Activated T-helper 1 cell treated with anti-CD3 and anti-CD28 coated beads, Interleukin-12 subunit alpha, Interleukin-12 subunit beta, Interleukin-2, Interleukin-4 antibody, amounts not matched to agents 30 ng/mL and 10 ng/mL and 1 ng/mL, durations not matched to agents 14 hours and 24 hours and 36 hours (primary cell): ENCODE measurements at places on chromosomes 2 and 18. TPM values are rescaled to one million over a fixed set of nuclear protein-coding genes. Genes with fewer than 3 reads are reported as not detected.

The GPC1 gene
- 6.2 and 6.5 TPM in 2 replicates for total RNA-seq

The KYNU gene
- total RNA-seq: not detected in 2 replicates

DNA sequence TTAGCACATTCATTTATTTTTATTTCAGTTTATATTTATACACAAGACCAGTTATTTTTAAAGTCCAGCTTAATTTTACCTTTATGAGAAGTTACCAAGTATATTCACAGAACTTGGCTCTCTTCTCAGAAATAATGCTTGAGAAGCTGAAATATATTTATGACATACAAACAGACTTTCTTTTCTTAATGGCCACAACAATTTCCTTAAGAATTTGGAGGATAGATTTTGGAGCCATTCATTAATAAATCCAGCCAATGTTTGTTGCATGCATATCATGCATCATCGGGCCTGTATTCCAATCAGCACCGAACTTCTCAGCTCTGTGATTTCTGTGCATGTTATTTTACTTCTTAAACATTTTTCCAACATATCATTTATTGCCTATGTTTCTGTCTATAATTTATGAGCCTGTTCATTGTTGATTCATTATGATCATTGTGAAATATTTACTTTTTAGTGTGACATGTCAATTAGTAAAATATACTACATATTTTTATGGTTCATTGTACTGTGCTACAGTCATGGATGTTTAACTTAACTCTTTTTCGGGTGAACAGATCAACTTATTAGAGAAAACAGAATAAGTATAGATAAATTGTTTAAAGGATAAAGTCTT is 3.5 kb downstream of the GULP1 start:
- no peak for DNase-seq

The FAM110C gene
- total RNA-seq: 0.78 and 1.2 TPM in 2 replicates

DNA sequence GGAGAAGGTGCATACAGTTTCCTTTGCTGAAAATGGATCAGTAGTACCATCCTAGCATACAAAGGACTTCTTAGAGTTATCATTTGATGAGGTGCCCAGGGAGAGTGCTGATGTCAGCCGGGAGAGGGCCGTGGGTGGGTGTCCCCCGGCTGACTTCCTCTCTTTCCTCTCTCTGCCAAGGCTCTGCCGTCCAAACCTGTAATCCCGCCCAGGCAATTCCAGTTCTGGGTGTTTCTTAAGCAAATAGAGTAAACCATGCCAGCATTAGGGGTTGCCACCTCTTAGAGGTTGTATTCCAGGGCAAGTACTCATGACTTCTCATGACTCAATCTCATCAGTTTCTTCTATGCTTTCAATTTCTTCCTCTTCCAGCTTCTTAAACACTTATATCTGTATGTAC is 117.2 kb downstream of the GATA6 start:
- no peak for DNase-seq

GRCh38 chr2:172404824-172405223 is 22.6 kb upstream of the ITGA6 start:
- no peak for DNase-seq

DNA sequence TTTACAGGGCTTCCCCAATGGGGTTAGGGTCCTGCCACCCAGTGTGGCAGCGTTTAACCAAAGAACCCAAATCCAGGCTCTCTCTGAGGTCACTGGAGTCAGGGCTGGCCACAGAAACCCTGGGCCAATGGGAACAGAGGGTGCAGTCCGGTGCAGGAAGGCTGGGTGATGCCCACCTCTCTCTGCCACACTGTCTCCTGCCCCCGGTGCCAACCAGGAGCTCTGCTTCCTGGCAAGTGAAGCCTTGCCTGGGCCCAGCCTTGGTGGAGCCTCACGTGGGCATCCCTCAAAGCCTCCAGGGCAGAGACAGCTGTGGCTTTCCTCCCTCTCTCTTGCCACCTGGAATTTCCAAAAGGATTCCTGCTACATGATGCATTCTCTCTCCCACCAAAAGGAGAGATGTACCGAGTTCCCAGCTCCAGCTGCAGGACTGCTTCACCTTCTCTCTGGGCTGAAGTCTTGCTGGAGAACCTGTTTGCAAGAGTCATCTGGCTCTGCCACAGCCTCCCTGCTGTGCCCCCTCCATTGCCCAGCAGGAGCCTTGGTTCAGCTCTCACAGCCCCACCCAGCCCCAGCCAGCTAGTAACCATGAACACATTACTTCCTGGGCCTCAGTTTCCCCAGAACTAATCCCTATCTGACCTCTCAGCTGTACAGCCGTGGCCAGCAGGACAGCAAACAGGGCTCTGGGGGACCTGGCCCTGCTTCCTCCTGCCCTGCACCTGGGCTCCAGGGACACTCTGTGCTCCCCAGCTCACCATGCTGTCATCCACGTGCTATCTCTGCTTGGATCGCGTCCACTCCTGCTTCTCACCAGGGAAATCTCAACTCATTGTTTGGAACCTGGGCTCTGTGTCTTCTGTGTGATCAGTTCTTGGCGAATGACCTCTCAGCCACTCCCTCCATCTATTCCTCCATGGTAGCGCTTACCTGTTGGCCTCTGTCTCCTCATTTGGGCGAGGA is 43.4 kb downstream of the KCNF1 start:
- no peak for DNase-seq
